LNCaP clone FGC (cell line): ENCODE measurements at places on chromosomes 6 and 20.

- no peak for DNase-seq
Measured at GRCh38 chr20:46644160-46644559, 7.1 kb downstream of the SLC13A3 start.

DNA sequence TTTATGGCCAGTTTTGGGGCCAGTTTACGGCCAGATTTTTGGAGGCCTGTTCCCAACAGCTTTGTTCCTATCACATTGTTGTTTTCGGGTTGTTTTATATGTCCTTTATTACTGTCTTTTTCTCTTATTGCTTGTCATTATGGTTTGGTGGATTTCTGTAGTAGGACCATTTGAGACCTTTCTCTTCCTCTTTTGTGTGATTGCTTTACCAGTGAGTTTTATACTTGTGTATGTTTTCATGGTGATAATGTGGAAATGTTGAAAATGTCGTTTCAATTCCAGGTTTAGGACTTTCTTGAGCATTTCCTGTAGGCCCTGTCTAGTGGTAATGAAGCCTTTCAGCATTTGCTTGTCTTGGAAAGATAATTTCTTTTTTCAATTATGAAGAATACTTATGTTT lies 17.8 kb downstream of the HLA-B start:
- DNase-seq = no peak

DNA sequence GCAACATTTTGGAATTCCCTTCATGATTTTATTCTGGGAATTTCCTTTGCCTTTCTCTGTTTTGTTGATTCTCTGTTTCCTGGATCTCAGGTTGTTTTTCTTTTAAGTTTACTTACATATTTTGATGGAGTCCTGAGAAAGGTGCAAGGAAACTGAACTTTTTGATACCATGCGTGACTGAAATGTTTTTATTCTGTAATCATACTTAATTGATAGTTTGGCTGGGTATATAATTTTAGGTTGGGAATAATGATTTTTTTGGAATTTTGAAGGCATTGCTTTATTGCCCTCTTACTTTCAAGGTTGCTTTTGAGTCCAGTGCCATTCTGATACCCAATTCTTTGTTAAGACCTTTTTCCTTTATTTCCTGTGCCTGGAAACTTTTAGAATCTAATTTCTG lies 45.2 kb downstream of the LRRC1 start:
- DNase-seq = no peak

DNA sequence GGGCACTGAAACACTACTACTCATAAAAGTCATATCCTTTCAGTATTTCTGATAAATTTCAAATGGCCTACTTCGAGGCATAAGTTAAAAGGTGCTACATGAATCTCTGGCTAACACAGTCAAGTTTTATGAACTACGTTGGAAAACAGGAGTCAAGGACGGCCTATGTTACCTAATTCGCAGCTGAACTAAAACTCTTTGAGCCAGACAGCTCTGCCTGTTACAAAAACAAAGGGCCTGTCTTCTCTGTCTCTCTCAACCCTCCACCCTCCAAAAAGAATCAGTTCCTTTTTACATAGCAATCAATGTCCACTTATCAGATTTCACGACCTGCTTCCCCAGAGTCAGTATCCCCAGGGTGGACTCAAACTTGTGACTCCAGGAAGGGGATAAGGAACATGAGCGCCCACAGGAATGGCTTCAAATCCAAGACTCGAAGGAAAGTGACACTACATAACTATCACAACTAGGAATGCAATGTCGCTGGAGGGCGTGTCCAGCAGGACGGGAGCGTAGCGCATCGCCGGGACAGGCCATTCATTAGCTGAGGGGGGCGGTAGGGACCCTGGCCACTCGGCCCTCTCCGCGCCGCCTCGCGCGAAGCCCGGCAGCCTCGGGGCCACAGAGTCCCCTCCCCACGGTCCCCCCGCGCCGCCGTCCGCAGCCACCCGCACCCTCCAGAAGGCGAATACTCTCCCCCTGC lies 591 bp downstream of the IBTK start:
- no peak for DNase-seq

GRCh38 chr6:143301188-143301587 lies 149.3 kb downstream of the ADAT2 start:
- no peak for DNase-seq

DNA sequence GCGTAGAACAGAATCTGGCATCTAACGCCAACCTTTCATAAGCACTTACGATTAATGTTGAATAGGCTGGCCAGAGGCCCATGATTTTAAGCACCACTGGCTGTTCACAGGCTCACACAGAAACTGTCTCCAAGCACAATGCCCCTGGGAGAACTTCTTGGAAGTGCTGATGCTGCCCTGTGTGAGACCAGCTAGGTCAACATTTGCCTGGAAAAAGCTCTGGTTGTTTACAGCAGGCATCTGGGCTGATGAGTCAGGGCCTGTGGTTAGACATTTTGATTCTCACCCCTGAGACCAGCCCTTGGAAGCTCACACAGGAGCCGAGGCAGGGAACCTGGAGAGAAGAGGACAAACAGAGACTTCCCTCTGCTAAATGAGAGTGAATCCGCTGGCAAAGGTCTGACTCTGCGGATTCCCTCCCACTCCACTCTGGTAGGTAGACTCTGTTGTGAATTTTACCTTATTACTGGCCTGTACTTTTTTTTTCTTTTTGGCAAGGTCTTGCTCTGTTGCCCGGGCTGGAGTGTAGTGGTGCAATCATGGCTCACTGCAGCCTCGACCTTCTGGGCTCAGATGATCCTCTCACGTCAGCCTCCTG lies 6.8 kb upstream of the SULF2 start:
- no peak for DNase-seq

DNA sequence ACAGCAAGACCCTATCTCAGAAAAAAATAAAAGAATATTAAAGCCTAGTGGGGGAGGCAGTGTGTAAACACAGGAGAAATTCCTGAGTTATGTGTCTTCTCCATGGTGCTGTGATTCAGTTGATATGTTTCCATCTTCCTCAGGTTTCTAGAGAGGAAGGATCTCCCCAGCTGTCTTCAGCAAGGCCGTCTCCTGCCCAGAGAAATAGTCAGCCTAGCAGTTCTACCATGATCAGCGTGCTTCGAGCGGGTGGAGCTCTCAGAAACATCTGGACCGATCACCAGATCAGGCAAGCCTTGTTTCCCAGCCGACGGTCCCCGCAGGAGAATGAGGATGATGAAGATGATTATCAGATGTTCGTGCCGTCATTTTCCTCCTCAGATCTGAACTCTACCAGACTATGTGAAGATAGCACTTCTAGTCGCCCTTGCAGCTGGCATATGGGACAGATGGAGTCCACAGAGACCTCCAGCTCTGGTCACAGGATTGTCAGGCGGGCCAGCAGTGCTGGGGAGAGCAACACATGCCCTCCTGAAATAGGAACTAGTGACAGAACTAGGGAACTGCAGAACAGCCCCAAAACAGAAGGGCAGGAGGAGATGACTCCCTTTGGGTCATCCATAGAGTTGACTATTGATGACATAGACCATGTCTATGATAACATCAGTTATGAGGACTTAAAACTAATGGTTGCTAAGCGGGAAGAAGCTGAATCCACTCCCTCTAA lies 34.9 kb upstream of the MTHFD1L start:
- DNase-seq = no peak

DNA sequence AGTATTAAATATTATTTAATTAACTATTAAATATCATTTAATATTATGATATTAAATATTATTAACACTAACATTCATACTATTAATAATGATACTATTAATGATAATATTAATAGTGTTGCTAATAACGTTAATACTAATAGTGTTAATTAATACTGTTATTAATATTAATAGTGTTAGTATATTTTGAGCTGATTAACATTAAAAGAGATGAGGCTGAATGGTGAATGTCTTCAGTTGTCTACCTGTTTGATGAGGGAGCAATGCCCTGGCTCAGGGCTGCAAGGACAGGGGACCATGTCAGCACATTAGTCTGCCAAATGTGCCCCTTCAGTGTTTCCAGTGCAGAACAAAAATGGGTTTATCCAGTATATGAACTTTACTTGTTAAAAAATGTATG lies 96.6 kb upstream of the PLEKHG1 start:
- DNase-seq = no peak

DNA sequence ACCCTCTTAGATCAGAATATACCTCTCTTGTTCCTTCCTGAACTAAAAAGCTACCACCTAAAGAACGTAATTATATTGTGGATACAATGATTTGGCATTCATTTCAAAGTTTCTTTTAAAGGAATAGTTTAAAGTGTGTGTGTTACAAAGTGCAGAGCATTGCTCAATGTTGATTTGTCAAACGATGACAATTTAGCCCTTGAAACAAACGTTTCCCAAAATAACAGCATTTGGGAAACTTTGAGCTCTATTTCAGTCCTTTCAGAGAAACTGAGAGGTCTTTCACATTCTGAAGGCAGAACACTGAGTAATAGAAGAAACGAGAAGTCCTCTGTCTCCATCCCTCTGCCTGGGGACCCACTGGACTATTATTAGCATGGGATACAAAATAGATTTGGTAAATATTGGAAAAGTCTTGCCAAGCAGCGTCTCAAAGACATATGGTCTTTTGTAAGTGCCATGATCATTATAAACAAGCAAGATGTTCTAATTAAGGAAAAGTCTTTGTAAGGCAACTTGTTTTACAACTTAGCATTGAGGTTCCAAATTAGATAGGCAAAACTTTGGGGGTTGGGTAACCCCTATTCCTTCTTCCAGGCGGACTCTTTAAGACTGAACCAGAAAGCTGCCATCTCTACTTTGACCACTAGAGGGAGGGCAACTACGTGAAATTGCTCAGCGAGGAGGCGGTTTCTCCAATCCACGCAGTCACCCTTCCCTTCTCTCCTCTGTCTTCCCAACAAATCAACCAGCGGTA lies 208.8 kb downstream of the RNF144B start:
- peak; percentile 6 for DNase-seq

DNA sequence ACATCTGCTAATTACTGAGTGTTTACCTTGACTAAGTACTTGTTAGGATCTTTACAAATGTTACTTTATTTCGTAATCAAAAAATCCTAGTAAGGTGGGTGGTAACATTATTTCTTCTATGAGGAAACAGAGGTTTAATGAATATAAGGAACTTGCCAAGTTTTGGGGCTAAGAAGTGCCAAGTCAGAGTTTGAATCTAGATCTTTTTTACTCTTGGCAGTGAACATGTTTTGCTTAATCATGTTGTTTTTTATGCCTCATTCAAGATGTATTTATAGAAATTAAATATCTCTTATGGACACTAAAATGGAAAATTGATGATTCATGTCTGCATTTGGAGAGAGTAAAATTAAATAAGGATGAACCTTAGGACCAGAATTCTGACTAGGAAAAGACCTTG lies 393.7 kb downstream of the UTRN start:
- DNase-seq = no peak

DNA sequence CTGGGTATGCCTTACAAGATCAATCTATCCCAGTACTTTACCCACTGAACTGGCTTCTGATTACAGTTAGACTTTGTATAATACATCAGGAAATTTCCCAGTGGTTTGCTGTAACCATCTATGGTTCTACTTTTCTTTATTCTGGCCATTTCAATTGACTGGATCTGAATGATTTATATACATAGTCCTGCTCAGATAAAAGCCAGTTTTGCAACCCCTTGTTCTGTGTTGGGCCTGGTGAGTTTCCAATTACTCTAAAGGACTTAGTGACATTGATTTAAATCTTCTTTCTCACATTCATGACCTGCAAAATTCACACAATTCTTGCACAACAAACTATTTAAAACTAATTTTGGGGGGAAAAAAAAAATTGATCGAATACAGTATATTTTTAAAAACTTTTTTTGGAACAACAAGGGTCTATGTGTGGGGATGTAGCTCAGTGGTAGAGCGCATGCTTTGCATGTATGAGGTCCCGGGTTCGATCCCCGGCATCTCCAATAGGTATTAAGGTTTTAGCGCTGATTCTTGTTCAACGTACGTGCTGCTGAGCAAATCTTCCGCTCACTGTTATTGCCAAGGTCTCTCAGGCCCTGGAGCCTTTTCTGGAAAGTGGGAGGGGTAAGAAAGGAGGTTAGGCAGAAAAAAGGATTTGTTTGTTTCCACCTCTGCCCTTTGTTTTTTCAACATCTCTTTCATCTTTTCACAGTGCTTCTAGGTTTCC lies 117.5 kb downstream of the GPX5 start:
- peak; percentile 79 for DNase-seq

DNA sequence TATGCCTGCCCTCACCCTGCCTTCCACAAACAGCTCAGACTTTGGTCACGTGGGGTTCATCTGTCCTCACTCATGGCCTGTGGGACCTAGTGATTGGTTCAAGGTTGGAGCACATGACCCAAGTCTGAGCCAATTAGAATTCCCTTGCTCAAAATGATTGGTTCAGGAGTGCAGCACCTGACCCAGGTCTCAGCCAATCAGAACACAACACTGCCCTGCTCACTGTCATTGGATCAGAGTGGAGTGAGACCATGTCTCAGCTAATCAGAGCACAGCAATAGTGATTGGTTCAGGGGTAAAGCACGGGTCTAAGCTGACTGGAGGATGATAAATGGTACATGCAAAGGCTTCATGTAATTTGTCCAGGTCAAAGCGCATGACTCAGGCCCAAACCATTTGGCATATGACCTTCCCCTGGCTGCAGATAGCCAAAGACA lies 102.2 kb downstream of the PREX1 start:
- no peak for DNase-seq

- no peak for DNase-seq
Measured at GRCh38 chr6:130982941-130983456, 80.0 kb downstream of the EPB41L2 start.

GRCh38 chr6:103326760-103327757 lies 1532.7 kb downstream of the HACE1 start:
- DNase-seq = no peak
